Kasumi-1 (cell line): ENCODE measurements at places on chromosomes 16 and 17.

GRCh38 chr16:88804552-88805339 lies 1.2 kb downstream of the CDT1 start:
- no peak for DNase-seq

DNA sequence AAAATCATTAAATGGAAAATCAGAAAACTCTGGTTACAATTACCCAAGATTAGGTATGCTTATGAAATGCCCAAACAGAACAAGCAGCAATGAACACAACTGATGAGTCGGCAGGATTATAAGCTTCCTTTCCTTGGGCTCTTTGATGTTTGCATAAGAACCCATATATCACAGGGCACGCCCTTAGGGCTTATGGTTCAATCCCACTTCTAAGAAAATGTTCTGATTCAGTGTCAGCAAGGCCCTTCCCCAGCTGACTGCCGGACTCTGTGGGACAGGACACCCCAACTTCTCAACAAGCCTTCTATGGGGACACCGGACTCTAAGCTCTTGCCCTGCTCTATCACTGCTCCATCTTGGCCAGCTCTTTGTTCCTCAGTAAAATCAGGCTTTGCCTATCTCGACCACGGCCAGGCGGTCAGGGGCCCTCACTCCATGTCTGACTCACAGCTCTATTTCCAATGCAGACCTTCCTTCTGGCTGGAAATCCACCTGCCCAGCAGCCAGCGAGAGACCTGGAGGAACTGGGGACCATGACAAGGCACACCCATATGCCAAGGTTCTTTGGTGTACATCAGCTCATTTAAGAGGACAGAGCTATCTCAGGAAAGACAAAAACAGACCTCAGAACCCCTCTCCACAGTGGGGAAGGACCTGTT lies 26.8 kb downstream of the LITAFD start:
- DNase-seq, result no peak

GRCh38 chr16:85301231-85301630 lies 189.0 kb upstream of the CIBAR2 start:
- DNase-seq, result no peak

GRCh38 chr17:79811868-79812352 lies 15.0 kb upstream of the CBX8 start:
- DNase-seq, result no peak

DNA sequence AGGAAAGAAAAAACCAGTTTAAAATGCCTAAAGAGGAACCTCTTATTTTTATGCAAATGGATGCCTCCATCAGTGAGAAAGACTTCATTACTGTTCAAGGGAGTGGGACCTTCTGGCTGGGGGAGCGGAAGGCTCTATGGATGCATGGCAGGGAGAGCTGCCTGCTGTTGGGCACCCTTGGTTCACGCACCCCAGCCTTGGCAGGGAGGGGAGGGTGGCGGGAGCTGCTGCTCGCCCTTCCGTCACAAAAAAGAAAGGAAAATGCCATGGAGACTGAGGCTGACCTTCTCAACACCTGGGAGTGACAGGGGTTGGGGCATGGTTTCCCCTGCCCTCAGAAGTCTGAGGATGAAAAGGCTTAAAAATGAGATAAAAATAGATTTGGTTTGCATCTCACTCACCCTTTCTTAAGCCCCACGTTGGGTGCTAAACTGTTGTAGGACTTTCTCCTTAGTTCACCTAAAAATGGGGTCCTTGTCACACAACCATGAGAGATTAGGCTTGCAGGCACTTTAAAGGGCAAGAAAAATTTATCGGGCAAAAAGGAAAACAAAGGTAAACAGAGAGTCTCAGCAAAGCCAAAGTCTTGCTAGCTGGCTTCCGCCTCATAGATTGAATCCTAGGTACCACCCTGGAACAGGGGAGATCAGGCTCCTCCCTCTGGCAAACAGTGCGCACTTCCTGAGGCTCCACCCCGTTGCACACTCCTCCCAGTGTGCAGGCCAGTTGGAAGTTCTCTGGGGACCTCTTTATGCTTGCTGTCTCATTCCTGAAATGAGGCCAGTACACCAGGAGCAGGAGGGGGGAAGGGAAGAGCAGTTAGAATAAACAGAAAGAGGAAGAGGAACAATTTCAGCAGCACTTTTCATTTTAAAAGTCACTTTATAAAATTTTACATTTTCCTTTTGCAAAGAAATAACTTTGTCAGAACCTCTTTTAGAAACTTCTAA lies 31.6 kb downstream of the PHKB start:
- peak; percentile 87 for DNase-seq

DNA sequence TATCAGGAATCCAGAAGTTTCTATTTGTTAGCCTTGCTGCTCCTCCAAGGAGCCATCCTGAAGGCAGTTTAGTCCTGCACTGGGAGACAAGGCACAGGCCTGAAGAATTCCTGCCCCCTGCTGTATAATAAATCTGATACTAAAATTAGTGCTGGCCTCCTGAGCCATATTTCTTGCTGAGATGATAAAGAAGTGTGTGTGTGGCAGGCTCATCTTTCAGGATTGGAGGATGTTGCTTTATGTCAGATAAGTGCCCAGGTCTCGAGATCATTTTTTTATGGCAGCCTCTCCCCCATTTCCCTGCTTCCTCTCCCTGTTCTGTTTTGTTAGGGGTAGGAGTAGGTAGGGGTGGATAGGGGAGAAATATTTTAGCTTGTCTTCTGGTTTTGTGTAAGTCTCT lies 26.0 kb downstream of the MSI2 start:
- no peak for DNase-seq

GRCh38 chr17:72617557-72617956 lies 474.9 kb downstream of the SLC39A11 start:
- DNase-seq, result no peak

GRCh38 chr17:65544672-65545071 lies 16.8 kb downstream of the AXIN2 start:
- no peak for DNase-seq

DNA sequence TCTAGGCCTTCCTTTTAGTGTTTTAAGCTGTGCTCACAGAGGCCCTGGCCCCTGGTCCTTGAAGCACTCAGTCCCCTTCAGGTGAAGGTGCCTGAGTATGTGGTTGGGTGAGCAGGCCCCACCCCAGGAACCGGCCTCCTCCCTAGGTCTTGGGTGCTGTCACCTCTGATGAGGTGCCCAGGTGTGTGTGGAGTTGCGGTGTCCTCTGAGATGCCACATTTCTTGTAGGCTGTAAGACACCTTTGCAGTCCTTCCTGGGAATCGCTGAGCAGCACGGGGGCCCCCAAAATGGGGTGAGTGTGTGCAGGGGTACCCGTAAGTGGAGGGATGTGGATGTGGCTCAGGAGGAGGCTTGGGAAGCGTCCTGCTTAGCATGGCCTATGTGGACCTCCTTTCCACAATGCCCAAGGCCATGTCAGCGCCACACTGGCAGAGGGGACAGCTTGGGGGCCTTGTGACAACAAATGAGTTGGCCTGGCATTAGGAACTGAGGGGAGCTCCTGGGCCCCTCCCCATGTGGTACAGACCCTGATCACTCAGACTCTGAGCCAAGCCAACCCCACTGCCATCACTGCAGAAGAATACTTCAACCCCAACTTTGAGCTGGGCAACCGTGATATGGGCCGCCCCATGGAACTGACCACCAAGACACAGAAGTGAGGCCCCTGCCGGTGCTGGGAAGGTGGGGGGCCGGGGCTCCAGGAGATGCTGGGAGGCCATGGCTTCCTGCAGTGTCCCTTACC lies 11.2 kb downstream of the CORO6 start:
- no peak for DNase-seq

GRCh38 chr17:16272111-16272840 lies 55.3 kb downstream of the PIGL start:
- DNase-seq, result no peak

- DNase-seq, result peak; percentile 59
Observed at GRCh38 chr16:70520612-70521297, 2.6 kb downstream of the COG4 start.

DNA sequence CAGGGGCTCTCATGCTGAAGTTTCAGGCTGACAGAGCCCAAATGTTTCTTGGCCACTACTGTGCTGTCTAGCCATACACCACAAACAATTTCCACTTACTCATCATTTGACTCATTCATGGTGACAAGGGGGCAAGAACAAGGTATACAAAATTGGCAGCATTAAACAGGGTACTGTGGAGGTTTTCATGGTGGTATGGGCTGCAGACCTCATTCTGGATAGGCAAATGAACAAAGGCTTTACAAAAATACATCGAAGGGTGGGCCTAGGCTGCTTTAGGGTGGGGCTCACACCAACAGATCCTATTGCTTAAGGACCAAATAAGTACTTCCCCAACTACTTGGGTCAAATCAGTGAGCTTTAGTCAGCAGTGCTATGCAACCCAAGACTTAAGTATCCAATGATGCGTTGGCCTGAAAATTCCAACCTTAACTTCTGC lies 53.0 kb downstream of the N4BP1 start:
- DNase-seq, result no peak

GRCh38 chr16:56190048-56190676 lies 1.1 kb upstream of the GNAO1 start:
- no peak for DNase-seq

GRCh38 chr17:12365805-12366204 lies 299.9 kb upstream of the MYOCD start:
- DNase-seq, result no peak
